GM12891 (cell line): ENCODE measurements at places on chromosomes 5 and 9.

DNA sequence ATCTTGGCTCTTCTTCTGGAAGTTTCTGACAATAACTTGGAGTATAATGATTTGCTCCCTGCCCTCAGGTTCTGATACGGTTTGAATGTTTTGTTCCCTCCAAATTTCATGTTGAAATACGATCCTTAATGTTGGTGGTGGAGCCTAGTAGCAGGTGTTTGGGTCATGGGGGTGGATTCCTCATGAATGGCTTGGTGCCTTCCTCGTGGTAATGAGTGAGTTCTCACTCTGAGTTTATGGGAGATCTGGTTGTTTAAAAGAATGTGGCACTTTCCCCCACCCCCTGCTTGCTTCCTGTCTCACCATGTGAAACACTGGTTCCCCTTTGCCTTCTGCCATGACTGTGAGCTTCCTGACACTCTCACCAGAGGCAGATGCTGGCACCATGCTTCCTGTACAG is 103.0 kb upstream of the OSMR start:
- DNase-seq, result no peak

DNA sequence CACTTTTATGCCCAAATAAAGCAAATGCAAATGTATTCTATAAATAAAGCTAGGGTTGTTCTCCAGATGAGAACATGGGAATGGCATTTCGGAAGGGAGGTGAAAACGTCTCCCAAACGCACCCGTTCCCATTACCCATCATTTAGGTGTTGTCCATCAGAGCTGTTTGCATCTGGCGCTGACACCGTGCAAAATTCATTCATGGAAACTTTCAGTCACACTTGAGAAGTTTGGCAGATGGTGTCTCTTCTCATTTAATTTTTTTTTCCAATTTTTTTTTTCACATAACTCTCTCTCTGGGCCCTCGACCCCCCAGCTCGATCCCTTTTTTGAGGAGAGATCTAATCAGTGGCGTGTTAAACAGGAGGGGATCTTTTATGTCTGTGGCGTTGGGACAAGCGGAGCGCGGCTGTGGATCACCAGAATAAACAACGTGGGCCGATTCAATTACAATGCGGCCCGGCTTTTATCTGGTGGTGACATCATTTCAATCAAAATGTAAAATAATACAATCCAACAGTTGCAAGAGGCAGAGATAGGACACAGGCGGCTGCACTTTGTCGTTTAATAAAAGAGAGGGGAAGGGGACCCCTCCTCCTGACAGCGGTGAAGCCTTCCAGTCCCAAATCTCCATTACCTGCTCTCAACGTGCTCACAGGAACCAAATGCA is 246.1 kb upstream of the IRX4 start:
- DNase-seq, result no peak

DNA sequence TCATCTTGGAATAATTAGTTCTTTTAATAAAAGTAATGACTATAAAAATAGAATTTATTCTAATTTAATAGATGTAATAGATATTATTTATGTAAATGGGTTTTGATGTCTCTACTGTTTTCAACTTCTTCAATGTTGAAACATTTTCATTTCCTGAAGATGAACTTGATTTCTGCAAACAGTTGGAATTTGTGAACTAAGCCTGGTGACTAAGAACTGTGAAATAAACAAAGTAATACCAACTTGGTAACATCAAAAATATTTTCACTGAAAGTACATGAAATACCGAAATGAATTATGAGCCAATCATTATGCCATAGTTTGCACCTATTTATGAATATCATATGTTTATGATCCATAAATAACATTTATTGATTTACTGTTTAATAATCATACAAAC is 143.8 kb upstream of the FGF10 start:
- no peak for DNase-seq

GRCh38 chr5:139088024-139088423 is 110.1 kb downstream of the SIL1 start:
- DNase-seq, result no peak

GRCh38 chr5:179836225-179837019 is 15.7 kb downstream of the SQSTM1 start:
- DNase-seq, result no peak

- DNase-seq, result no peak
These were observed 17.3 kb downstream of the CHD1 start for GRCh38 chr5:98911280-98912040.

DNA sequence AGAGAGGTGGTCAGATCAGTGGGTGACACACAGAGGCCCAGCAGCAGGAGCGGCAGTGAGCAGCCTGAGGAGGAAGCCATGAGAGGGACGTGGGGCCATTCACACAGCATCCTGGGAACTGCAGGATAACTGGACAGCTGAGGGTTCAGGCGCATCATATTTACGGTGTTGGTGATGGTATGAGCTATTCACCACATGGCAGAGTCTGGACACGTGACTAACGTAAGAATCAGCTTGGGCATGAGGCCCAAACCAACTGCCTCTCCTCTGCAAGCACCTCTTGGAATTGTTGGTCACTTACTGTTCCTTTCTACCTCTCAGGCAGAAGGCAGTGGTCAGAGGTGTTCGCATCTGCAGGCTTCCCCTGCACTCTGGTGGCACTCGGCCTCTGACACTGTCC is 141.1 kb downstream of the ENTREP1 start:
- DNase-seq, result no peak

GRCh38 chr5:155651-156410 is 35.5 kb upstream of the LRRC14B start:
- DNase-seq, result no peak

DNA sequence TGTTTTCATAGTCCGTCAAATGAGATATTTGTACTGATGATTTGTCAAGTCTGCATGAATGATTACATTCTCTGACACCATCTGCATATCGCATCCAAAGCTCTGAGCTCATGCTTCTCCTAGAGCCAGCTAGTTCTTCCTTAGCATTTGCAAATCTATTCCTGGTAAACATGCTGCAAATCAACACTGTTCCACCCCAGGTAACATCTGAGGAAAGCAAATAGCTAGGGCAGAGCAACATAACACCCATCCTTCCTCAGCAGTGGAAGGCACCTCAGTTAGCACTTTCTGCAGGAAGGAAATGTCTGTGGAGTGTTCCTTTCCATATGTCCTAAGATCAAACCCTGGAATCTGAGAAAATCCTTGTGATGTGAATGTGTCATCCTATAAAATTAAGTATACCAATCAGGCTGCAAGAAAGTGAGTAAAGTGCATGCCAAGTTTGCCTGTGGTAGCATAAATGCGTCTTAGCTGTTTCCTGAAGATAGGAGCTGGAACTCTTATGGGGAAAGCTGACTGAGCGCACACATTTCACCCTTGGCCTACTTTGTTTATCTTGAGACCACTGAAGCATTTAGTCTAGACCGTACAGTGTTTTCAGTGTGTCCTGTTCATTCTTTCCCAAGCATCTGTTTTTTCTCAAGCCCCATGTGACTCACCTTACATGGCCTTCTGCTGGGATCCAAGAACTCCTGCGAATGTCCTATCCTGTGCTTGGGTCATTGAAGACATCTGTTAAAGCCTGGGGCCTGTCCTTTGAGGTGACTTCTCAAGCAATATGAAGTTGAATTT is 50.9 kb upstream of the STARD4 start:
- DNase-seq, result no peak

DNA sequence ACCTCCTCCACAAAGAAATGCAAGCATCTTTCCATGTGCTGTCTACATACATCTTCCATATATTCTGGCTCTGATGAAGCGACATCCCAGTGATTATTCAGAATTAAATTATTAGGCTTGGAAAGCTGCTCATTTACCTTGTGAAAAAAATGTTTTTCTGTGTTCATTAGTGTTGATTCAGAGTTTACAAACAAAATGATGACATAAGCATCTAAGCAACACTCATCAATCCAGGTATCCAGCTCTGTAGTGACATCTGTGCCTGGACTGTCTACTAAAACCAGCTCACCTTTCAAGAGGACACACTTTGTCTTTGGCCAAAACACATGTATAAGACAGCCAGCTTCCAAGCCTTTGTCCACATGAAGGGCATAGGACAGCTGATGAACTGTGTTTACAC is 51.1 kb upstream of the SPATA31C2 start:
- no peak for DNase-seq

GRCh38 chr9:38060681-38061080 is 8.3 kb downstream of the SHB start:
- DNase-seq, result no peak

- DNase-seq, result no peak
These were observed 201.2 kb downstream of the FOXD4L6 start for GRCh38 chr9:40927260-40927631.

GRCh38 chr9:35835766-35836165 is 6.7 kb downstream of the TMEM8B start:
- no peak for DNase-seq

DNA sequence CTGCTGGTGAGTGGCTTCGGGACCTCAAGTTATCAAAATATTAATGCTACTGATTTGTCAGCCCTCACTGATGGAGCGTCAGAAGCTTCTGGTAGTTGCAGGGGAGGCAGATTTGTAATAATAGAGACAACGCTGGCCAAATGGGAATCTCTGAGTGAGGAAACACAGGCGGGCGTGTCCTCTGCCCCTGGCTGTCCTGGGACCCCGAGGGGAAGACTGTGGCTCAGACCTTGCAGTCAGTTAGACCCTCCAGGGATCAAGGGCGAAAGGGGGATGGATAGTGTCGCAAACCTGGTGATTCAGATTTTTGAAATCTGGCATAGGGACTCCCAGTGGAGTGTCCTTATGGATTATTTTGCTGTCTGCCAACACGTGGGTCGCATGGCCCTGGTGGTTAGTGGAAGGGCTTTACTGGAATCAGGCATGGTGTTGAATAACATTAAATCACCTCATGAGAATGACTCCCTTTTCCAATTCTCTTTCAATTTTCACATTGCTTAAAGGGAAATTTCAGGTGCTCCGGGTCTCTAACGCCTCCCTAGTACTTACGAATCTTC is 35.1 kb upstream of the NTNG2 start:
- no peak for DNase-seq

DNA sequence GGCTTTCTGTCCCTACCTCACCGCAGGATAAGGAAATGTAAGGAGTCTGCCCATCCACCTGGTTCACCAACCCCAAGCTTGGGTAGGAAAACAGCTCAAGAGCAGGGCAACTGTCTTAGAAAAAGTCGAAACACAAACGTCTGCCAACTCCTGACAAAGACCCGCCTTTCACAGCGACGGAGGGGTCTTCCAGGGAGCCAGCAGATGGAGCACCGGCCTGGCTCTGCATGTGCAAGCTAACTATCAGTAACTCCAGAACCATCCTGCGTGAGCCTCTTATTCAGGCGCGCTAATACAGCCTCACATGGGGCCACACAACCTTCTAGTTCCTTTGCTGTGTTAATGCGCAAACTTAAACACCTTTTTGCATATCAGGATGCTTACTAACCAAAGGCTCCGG is 26.9 kb downstream of the CAMSAP1 start:
- DNase-seq, result no peak

- DNase-seq, result no peak
These were observed 180.3 kb downstream of the C9orf152 start for GRCh38 chr9:110027671-110028081.

- no peak for DNase-seq
These were observed 103.4 kb upstream of the GNA14 start for GRCh38 chr9:77751341-77752091.

GRCh38 chr9:33042473-33042872 is 17.4 kb downstream of the DNAJA1 start:
- no peak for DNase-seq

DNA sequence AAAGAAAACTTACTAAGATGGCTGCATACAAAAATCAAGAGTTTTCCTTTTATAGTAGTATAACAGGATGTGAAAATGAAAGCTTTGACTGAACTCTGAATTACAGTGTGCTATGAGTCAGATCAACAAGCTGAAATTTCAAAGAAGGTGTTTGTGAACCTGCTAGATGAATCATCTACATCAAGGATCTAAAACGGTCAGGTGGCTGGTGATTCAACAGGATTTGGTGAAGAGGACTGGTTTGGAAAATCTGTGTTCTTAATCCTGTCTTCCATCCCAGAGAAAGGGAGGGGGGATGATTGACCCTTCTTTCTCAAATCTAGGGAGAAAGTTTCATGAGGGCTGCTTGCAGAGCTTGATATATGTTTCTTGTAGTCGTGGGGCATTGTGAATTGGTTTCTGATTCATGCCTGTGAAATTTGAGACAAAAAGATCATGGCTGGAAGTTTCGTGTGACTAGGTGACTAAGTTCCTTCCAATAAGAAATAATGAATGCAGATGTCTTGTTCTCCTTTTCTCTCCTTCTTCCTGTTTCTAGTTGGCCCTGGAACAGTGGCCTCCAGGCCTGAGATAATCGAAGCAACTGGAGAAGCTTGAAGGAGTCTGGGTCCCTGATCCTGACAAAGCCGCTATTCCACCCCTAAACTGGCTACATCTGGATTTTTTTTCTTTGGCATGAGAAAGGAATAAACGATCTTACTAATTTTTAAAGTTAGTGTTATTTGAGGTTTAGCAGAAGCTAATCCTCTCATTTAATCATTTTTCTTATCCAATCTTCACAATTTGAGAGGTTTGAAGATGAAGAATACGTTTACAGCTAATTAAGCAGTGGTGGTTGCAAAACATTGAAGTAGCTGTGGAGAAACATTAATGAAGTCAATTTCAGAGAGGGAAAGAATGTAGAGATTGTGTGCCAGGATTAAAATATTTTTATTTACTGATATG is 67.2 kb downstream of the MRPS30 start:
- DNase-seq, result peak; percentile 33

GRCh38 chr5:16663840-16664239 is 47.0 kb upstream of the RETREG1 start:
- DNase-seq, result no peak

DNA sequence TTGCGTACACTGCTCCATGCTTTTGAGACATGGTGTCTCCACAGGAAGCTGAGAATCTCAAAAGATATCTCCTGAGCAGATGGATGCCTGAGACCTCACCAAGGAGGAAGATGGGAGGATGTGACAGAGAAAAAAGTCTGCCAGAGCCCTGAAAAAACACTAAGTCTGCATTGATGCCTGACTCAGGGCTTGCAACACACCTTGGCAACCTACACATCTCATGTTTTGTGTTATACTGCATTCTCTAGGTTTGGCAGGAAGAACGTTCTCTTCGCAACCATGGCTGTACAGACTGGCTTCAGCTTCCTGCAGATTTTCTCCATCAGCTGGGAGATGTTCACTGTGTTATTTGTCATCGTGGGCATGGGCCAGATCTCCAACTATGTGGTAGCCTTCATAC is 19.2 kb downstream of the SLC22A4 start:
- DNase-seq, result no peak

GRCh38 chr9:88236511-88237478 is 98.5 kb upstream of the SPATA31C2 start:
- no peak for DNase-seq

DNA sequence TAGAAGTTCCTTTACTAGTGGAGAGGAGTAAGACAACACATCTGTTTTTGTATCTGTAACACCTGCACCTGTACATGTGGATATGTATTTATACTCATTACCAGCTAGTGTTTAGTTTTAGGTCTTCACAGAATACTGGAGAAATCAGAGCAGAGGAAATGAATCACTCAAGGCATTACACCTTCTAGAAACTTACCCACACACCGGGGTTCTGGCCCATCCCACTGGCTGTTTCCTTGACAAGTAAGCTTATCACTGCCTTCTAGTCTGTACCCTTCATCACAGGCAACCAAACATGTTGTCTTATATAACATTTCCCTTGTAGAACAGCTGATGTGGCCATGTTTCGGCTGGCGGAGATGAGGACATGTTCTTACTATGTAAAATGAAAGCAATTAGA is 76.7 kb downstream of the SVEP1 start:
- no peak for DNase-seq

- DNase-seq, result no peak
These were observed 677.5 kb downstream of the ACTL7B start for GRCh38 chr9:108178318-108178717.

- DNase-seq, result no peak
These were observed 54.0 kb downstream of the PAPPA start for GRCh38 chr9:116207371-116208111.

GRCh38 chr9:79155308-79155707 is 416.5 kb upstream of the TLE4 start:
- no peak for DNase-seq
